ENCODE measurements at places on chromosomes 13 and 19.

DNA sequence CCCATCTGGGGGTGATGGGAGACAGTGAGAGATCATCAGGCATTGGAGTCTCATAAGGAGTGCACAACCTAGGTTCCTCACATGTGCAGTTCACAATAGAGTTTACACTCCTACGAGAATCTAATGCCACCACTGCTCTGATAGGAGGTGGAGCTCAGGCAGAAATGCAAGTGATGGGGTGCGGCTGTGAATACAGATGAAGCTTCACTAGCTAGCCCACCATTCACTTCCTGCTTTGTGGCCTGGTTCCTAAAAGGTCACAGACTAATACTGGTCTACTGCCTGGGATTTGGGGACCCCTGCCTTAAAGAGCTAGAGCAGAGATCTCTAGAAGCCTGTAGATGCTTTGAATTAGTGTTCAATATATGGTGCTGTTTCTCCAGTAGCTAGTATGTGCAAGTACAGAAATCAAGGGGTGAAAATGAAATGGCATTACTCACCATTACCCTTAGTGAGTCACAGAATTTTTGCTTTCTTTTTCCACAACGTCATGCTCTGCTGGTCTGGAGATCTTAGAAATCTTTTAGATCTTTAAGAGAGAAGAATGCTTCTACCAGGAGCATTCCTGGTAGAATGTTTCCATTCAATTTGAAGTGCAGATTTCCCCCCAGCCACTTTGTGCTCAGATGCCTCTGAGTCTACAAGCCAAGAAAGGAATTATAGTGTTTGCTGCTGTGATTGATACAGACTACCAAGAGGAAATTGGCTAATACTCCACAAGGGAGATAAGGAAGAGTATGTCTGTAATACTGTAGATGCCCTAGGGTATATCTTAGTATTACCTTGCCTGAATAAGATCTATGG lies 2301.2 kb downstream of the PCDH9 start:
- DNase-seq = peak; percentile 41

DNA sequence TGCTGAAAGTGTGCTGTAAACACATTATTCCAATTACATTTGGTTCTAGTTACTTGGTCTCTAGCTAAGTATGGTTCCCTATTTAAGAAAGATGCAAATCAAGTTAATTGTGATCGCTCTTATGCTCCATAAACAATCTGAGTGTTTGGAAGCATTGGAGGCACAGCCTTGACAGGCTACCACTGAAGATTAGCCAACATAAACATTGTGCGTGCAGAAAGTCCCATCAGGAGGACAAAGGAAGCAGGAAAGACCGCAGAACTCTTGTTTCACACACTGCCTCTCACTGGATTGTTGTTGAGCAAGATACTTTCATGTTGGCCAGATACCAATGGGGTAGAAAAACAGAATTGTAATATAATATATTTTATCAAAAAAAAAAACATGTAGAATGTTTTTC lies 814.4 kb downstream of the EFNB2 start:
- peak; percentile 41 for DNase-seq

DNA sequence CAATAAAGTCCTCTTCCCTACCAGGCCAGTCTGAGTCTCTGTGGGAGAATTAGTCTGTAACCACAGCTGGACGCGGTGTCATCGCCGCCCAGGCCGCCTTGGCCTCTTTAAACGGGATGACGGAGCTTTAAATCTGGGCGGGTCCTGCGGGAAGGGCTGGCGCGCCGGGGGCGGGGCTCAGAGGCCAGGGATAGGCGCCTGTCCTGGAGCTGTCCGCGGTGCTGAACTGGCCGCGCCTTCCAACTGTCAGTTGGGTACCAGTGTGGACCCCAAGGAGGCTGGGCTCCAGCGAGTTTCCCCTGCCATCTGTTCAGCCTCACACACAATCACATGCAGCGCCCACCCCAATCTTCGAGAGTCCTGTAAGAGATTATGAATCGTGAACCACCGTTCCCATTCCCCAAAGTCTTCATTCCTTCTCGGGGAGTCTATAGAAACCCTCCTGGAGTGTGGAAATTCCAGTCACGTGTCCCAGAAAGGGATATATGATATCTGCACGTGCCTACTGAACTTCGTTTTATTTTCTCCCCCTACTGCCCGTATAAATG lies 11.5 kb downstream of the APLP1 start:
- DNase-seq = peak; percentile 60

GRCh38 chr13:101262306-101262705 lies 154.0 kb downstream of the NALCN start:
- DNase-seq = no peak

DNA sequence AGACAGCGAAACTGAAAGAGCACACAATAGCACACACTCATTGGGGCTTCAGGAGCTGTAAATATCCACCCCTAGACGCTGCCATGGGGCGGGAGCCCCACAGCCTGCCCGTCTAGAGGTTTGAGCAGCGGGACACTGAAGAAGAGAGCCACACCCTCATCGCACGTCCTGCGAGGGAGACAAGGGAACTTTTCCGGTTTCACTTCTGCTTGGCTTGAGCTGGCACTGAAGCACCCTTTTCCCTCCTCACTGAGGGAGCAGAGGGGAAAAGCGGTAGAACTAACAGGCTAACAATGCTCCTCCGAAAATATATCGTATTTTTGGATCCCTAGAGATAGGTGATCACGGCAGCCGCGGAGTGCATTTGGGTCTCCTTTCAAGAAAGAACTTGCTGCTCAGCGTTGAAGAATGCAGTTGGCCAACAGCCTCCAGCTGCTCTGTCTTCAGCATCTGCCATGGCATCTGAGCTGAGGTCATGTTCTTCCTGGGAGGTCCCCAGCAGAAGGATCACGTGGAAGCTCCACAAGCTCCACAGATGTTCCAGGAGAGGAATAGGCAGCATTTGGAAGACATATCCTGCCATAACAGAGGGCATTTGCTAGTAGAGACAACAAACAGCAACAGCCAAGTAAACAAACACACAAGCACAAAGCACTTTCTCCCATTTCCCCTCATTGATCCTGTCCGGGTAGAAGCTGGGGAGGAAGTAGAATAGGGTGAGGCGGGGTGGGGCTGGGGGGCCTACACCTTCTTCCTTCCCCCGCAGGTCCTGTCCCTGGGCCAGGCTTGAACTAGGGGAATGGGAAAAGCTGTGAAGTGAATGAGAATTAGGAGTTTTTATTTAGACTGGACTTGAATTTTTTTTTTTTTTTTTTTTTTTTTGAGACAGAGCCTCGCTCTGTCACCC lies 44.8 kb upstream of the ALOX5AP start:
- DNase-seq = peak; percentile 98

DNA sequence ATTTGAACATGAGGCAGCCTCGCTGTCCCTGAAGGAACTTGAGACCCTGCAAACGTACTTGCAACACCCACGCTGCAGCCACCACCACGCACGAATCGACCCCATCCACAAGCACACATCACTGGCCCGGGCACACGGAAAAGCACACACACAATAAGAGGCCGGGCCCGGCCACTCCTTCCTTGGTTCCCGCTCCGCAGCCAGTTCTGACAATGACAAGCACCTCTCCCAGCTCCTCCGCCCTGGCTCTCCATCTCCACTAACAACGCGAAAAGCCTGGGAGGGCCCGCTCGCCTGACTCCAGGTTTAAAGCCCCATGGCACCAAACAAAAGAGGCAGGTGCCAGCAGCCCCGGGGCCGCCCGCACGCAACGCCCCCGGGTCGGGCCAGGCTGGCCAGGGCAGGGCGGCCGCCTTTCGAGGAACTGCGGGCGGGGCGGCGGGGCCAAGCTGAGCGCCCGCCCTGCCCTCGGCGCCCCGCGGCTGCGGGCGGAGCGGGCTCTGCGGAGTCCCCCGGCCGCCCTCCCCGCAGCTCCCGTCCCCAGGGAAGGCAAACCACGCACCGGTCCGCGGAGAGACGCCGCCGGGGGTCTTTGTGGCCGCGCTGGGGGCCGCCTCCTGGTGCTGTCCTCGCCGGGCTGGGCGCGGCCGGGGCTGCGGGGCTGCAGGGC lies 495 bp downstream of the DCLK1 start:
- DNase-seq = no peak

GRCh38 chr19:1540365-1540925 lies 16.6 kb downstream of the PLK5 start:
- DNase-seq = peak; percentile 3
